Activated naive CD8-positive, alpha-beta T cell treated with anti-CD3 and anti-CD28 coated beads, Interleukin-2, amount 50 U/mL, for 16 hours (primary cell): ENCODE measurements at places on chromosomes 7 and 10.

GRCh38 chr7:93178213-93178612, 30.0 kb upstream of the SAMD9L start:
- no peak for DNase-seq

GRCh38 chr7:33300131-33300530, 170.8 kb downstream of the BBS9 start:
- no peak for DNase-seq

DNA sequence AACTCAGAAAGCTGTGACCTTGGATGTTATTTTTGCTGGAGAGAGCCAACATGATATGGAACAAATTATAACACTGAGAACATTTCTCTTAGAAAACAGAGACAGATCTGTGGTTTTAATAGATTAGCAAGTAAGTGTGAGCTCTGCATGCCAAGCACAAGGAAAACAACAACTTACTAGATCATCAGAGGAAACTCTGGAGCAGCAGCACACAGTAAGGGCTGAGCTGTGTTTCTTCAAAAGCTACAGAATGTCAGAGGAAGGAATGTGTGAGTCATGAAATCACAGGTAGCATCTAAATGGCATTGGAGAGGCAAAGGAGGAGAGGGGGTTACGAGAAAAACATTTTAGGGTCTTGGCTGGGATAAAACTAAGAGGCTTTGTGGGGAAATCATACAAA, 283.4 kb upstream of the FZD8 start:
- DNase-seq = no peak

- no peak for DNase-seq
Measured at GRCh38 chr10:13338390-13339110, 9.5 kb downstream of the SEPHS1 start.

DNA sequence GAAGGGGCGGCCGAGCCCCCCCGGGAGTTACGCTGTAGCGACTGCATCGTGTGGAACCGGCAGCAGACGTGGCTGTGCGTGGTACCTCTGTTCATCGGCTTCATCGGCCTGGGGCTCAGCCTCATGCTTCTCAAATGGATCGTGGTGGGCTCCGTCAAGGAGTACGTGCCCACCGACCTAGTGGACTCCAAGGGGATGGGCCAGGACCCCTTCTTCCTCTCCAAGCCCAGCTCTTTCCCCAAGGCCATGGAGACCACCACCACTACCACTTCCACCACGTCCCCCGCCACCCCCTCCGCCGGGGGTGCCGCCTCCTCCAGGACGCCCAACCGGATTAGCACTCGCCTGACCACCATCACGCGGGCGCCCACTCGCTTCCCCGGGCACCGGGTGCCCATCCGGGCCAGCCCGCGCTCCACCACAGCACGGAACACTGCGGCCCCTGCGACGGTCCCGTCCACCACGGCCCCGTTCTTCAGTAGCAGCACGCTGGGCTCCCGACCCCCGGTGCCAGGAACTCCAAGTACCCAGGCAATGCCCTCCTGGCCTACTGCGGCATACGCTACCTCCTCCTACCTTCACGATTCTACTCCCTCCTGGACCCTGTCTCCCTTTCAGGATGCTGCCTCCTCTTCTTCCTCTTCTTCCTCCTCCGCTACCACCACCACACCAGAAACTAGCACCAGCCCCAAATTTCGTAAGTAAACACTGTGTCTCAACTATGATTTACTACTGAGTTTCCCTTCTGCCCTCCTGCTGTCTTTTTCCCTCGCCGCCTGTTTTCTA, 666 bp downstream of the NRG3 start:
- DNase-seq = no peak

GRCh38 chr10:71776481-71776925, 3.2 kb upstream of the VSIR start:
- no peak for DNase-seq

DNA sequence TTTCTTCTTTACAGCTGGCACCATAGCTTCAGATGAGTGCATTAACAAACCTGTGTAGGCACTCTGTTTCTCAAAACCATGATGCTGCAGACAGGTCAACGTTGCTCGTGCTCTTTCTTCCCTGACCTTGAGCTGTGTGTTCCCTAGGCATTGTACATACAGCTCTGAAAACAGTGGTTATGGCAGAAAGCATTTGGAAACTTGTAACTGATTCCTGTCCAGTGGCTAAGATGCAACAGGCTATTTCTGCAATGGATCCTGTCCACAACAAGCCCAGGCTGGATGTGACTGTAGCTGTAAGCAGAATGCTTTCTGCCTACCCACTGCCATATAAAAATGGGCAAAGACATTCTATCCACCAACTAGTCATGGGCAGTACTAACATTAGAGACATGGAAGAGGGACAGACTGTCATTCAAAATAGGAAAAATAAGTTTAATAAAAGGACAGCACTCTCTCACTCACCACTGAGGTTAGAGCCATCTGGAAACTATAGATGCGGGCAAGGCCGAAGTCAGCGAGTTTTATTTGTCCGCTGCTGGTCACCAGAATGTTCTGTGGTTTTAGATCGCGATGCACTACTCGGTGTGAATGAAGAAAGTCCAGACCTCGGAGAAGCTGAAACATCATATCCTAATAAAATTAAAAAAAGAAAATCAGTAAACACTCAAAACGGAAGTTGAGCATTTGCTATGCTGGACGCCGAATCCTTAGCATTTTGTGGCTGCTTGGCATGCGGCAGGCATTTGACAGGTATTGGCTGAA, 111.0 kb downstream of the CDK6 start:
- no peak for DNase-seq

GRCh38 chr7:55086413-55087201, 67.8 kb downstream of the EGFR start:
- DNase-seq = no peak

- DNase-seq = no peak
Measured at GRCh38 chr7:36062154-36062815, 90.8 kb upstream of the EEPD1 start.

DNA sequence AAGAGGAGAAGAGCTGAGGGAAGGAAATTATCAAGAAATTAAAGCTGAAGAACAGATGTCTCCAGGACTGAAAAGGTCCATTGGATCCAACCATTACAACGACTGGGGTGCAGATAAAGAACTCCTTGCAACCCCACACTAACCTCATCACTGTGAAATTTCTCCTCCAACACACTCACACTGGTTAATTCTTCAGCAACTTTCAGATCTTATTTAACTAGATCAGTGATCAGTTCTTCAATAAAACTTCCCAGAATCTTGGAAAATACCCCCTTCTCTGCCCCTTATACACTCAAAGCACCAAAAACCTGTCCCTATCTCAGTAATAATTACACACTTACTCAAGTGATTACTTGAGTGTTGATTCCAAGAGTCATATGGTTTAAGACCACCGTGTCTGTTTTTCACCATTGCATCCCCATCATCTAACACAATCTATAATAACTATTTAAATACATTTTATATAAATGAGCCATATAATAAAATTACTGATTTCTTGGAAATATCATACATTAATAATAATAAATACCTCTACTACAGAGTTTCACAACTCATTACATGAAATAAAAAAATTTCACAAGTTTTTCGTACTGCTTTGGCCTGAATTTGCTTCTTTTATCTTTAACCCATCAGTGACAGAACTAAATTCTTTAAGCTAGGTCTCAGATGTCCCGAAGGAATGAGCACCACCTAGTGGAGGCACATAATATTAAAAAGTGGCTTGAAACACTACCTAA, 123.7 kb downstream of the MPP7 start:
- DNase-seq = no peak

DNA sequence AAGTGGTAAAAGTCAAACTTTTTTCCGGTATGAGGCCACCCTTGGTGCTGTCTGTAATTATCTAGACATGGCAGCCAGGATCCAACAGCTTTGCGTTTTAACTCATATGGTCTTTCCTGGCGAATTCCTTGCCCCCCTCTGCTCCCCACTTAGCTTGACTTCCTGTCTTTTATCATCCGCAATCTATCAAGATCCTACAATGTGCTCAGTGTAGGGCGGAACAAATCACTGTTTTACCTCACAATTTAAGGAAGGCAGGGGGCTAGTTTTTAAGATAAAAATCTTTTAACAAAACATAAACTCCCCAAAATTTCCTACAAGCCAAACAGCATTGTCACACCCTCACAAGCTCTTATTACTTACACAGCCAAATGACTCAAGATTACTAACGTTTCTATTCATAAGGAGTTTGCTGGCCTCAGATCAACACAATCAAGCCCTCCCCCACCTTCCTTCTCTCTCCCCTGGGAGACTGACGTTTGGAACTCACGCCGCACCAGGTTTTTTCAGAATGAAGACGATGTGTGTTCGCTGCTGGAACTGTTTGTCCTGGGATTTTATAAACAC, 1.3 kb upstream of the CDK14 start:
- DNase-seq = no peak

- DNase-seq = no peak
Measured at GRCh38 chr10:10642751-10643150, 374.9 kb upstream of the CELF2 start.

DNA sequence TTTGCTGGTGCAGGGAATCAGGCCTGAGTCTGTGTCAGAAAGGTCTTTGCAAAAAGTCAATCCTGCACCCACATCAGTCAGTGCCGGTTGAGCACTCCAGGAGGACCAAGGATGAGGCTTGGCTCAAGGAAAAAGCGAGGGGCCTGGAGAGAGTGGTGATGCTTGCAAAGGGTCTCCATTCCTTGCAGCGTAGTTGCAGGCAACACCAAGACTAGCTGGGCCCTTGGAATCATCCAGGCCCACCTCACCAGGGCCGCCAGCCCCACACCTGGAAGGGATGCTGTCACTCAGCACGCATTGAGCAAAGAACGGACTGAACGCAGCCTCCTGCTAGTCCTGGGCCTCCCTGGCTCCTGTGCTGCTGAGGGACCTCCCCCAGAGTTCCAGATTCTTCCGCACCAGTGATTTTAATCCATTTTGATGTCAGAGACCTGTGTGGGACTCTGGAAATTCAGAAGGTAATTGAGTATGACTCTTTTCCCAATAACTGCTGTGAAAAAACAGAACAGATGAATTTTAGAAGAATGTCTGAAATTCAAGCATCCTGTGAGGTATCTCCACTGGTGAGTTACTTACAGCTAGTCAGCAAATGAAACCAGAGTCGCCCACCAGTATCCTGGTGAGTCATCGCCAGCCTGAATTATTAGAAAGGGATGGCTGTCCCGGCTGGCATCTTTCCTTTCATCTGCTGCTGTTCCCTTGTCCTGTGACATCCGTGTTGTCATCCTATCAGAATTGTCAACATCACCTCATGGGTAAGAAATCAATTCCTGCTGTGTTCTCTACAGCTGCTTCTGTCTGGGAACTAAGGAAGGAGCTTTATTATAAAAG, 150.8 kb upstream of the NPS start:
- no peak for DNase-seq

GRCh38 chr10:50990568-50991455, 83.5 kb upstream of the PRKG1 start:
- DNase-seq = no peak

- no peak for DNase-seq
Measured at GRCh38 chr10:72812753-72813430, 80.6 kb upstream of the OIT3 start.
